ENCODE measurements at places on chromosomes 2 and 18.

DNA sequence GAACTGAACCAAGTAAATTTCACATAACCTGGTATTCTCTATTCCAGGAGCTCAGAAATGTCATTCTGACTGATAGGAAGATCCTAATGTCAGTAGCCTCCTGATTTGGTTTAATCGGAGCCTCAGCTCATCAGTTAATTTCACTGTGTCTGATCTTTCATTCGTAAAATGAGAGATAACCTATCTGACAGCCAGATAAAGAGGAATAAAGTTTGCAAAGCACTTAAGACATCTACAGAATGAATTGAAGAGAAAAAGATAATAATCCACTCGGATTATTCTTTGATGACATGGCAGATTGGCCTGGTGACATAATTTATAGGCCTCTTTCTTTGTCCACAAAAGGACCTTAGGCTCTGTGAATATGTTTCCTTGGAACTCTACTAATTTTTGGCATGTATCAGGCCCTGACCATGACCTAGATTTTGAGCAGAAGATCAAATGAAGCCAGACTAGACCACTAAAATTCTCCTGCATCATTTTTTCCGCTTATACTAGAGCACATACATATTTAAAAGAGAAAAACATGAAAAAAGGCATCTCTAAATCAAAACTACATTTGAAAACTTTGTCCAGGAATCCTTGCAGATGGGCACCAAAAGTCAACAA is 312.4 kb downstream of the MTX2 start:
- DNase-seq = no peak

GRCh38 chr2:2015646-2016045 is 271.3 kb upstream of the PXDN start:
- no peak for DNase-seq

- DNase-seq = no peak
These were observed 50.2 kb downstream of the MCFD2 start for GRCh38 chr2:46865181-46865970.

DNA sequence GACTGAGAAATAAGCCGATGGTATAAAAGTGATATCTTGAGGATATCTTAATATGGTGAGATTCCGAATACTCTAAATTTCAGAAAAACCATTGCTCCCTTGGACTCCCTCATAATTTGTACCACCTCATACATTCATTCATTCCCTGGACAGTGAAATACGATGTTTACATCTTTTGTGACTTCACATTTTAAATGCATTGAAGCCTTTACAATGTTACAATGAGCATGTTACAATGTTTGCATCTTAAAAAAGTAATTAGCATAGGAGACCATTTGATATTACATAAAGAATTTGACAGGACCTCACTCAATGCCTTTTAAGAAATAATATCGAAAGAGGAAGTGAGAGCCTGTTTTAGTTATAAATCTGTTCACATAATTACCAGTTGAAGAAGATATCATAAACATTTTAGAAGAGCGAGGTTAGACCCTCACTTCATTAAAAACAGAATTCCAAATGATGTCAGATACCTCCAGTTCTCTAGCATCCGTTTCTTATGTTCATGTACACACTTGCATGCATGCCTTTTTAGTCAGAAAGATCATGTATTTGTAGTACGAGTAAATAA is 372.0 kb downstream of the ARHGAP15 start:
- no peak for DNase-seq

GRCh38 chr2:207255565-207256470 is 90.1 kb upstream of the KLF7 start:
- no peak for DNase-seq

DNA sequence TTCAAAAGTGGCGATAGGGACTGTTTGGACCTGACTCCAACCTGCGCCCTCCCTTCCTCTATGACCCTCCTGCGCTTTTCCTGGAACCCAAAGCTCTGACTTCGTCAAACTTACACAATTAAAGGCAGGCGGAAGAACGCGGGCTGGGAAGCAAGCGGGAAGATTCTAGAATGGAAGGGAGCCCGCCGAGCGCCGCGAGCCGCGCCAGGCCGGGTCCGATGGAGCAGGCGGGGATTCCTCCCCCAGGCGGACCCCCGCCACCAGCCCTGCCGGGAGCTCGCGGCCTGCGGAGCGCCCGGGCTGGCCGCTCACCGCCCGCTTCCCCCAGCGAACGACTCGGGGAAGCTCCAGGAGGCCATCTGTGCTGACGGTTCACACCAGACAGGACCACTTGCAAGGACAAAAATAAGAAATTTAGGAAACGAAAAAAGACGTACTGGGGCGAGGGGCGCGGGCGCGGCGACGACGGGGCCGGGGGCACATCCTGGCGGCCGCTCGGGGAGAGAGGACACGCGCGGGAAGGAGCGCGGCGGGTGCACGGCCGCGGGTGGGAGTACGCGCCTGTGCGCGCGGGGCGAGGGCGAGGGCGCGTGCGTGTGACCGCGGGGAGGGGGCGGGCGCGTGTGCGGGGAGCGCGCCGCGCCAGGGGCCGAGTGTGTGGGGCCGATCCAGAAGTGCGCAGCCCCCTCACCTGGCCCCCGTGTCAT is 1.1 kb upstream of the SALL3 start:
- no peak for DNase-seq

GRCh38 chr2:215145611-215146010 is 7.2 kb upstream of the ABCA12 start:
- DNase-seq = no peak

DNA sequence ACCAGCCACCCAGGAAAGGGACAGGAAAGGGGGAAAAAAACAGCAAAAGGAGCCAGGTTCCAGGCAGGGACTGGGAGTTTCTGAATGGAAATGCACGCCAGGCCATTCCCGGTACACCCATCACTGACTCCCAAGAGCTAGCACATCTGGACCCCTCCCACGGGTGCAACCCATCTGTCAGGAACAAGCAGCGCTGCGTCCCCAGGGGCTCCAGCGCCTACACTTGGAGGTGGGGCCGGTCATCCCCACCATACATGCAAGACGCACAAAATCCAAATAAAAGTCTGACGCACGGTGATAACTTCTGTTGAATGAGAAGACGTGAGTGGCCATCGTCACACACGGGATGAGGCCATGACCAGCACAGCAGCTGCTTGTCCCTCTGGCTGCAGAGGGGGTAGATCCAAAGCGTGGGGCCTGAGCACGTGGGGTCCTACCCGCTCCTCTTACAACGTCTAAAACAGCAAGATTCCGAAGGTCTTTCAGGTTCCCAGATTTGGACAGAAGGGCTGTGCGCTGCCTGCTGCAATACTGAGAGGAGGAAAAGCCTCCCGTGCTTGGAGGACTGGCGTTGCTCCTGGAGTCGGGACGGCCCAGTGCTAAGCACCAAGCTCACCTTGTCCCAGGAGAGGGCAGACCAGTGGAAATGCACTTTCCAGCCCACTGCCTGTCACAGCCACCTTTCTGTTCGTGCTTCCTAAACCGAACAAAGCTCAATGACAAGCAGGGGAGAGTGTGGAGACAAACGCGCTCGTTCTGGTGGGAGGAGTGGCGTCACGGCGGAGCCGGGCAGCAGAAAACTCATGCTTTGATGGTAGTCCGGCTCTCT is 68.9 kb downstream of the NDUFA10 start:
- no peak for DNase-seq

DNA sequence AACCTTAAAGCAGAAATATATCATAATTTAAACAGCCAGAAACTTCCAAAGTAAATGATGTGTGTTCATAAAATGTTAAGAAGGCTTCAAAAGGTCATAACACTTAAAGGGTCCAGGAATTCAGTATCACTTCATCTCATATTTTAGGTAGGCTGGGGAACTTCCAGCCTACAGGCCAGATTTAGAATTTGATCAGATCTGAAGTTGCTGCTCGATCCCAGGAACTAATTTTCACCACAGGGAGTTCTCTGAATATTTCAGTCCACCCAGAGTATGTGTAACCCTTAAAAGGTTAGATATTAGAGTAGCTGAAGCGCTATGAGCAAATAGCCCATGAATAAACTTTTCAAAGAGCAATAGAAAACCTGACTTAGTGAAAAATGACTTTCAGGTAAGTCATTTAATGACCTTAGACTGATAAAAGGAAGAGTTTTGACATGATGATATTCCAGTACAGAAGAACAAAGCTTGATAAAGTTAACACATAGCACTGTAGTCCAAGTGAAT is 1.7 kb downstream of the WIPF1 start:
- no peak for DNase-seq

- no peak for DNase-seq
These were observed 13.7 kb upstream of the SKOR2 start for GRCh38 chr18:47265197-47265596.

DNA sequence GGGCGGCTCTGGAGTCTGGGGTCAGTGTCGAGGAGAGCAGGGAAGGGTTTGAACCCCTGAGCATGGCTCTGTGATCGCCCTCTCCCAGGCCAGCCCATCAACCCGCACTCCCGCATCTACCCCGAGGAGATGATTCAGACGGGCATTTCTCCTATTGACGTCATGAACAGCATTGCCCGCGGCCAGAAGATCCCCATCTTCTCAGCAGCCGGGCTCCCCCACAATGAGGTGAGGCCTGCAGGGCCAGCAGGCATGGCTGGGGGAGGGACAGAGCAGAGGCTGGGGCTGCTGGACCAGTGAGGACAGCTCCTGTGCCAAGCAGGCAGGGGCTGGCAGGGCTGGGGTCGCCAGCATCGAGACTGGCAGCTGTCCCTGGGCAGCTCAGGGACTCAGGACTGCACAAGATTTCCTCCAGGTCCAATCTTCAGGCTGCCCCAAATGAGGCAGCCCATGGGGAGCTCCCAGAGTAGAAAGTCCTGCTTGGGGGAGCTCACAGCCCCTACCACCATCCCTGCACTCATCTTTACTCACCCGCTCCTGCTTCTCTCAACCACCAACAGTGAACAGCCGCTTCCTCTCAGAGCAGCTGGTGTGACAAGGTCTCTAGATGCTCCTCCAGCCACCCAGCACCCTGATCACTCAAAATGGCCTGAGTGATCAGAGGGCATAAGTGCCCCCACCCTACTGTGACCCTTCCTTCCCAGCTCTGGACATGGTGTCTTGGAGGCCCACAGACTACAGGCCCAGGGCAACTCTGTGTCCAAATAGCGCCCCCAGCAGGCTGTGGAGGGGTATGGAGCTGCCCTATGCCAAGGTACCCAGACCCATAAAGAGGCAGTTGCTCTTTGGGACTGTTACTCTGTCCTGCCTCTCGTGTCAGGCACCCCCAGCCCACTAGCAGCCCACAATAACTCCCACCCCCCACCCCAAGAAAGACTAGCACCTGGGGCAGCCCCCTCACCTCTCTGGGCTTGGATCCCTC is 18.3 kb upstream of the ANKRD53 start:
- no peak for DNase-seq

DNA sequence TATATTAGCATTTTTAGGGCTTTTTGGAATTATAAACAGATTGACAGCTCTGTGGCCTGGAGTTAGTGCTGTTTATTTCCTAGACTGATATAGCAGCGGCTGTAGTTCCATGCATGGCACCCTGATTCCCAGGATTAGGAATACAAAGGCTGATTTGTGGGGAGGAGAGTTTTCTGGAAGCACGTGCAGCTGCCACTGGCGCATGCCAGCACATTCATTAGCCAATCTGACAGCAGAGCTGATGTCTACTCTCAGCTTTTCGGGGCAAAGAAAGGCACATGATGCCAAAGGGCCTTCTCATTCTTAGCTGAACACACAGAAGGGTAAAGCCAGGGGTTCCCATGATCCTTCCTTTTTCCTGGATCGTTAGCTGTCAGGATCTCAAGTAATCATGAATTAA is 45.7 kb upstream of the RAPH1 start:
- DNase-seq = no peak

DNA sequence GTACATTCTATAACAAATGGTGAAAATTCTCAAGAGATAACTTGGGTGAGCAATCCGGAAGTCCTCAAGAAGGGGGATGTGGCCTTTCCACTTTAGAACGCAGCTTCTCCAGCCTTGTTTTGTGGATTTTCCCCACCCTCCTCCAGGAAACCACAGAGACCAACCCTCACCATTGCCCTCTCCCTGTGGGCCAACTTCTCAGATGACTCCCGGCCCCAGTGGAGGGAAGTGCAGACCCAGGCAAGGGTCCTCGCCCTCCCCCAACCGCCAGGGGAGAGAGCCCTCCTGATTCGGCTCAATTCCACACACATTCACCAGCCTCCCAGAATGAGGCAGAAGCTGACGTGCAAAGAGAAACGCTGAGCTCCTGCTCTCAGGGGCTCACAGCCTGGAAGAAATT is 277.2 kb downstream of the EIPR1 start:
- no peak for DNase-seq

- no peak for DNase-seq
These were observed 7.0 kb upstream of the MCFD2 start for GRCh38 chr2:46922606-46923005.

DNA sequence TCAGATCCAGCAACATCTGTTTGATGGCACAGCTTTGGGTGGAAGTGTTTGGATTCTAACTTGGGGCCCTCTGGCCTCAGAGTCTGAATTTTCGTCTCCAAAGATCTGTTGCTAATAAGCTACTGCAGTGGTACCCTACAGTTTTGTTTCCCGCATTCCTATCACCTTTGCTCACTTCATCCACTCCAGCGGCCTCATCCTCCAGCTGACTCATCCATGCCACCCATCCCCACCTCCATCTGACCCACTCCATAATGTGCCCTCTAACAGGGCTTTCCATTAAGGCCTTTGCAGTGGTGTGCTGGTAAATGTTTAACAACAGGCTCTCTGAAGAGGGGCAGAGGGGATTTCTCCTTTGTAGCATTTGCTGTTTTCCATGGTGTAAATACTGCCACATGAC is 225.5 kb downstream of the TGIF1 start:
- DNase-seq = no peak

GRCh38 chr2:214192711-214193110 is 218.1 kb upstream of the VWC2L start:
- no peak for DNase-seq

DNA sequence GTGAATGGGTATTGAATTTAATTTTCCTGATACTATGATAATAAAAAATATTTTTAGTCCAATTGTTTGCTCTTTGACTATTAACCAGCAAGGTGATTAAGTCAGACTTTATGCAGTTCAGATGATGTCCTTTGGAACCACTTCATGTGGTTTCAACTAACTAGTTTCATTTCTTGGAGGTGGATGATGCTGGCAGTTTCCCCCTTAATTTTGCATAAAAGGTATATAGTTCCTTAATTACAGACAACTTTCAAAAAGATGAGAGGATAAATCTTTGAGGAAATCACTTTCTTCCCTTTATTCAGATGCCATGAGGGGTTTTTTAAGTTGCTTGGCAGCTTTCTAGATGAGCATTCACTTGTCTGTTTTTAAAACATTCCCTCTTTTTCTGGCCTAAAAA is 223.1 kb downstream of the PHLPP1 start:
- DNase-seq = no peak

DNA sequence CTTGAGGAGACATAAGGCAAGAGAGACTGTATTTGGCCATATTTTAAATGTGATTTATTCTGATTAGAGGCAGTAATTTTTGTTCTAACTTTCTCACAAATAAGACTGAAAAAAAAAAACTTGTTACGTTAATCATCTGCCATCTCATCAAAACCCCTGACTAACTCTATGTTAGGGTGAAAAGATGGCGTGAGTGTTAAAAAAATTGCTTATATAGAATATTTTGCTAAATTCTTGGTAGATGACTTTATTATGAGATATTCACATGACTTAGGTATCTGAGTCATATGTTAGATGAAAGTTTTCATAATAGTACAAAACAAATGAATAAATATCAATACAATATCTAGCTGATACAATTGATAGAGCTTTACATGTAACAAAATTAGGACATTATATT is 1508.7 kb upstream of the TMEFF2 start:
- DNase-seq = no peak

GRCh38 chr2:54597153-54597848 is 126.2 kb upstream of the EML6 start:
- DNase-seq = no peak

GRCh38 chr2:130374587-130375290 is 18.9 kb downstream of the PTPN18 start:
- DNase-seq = no peak

All from T-helper 9 cell (primary cell).